ENCODE measurements at places on chromosomes 1 and 21.

DNA sequence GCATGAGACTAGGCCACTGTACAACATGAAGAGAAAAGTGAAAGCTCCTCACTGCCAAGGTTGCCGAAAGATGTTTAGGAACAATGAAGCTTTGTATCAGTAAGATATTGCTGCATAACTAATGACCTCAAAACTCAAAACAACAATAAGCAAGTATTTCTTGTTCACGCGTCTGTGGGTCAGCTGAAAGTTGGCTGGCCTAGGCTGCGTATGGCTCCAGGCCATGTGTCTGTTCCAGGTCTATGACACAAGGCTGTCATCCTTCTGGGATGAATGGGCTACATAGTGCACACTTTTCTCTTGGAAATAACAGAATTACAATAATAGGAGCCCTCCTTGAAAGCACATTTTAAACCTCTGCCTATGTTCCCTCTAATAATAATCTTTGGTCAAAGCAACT, 515.9 kb downstream of the PLPP3 start:
- no peak for ATAC-seq

DNA sequence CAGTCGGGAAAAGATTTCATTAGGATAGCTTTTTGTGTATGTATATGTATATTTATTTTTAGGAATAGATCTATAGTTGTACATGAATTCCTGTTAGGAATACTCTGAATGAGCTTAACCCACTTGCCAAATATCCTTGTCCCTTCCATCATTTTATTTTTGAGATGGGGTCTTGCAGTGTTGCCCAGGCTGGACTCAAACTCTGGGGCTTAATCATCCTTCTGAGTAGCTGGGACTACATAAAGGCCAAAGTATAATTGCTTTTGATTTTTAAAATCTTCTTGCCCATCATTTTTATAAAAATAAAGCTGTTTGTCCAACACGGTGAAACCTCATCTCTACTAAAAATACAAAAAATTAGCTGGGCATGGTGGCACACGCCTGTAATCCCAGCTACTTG, 20.2 kb upstream of the PLEKHM2 start:
- ATAC-seq: no peak

DNA sequence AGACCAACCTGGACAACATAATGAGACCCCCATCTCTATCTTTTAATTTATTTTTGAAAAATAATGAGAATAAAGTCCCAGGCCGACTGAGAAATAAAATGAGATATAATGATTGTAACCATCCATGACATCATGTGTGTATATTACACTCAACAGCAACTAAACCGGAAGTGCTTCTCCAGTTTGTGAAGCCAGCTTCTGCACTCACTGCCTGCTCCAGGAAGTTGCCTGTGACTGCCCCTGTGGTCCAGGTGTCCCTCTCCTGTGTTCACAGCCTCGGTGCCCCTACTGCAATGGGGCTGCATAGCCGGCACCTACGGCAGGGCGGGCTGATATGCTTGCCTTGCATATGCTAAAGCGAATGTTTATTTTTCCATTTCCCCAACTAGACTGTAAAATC, 68.3 kb downstream of the SSBP3 start:
- ATAC-seq: no peak

DNA sequence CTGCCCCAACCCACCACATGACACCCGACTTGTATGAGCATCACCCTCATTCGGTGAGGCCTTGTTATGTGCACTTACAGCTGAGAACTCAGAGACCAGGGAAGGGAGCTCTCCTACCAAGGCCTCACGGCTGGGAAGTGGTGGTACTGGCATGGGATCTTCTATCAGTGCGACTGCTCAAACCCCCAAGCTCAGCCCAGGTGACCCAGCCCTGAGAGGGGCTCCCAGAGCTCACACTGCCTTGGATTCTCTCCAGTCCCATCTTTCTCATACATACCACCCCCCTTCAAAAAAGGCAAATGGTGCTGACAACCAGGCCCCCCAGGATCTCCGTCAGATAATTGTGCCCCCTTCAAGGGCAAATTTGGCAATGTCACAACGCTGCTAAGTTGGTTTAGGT, 777 bp upstream of the PLA2G2F start:
- ATAC-seq: no peak

GRCh38 chr1:36973056-36973455, 61.3 kb downstream of the GRIK3 start:
- no peak for ATAC-seq

GRCh38 chr21:45228171-45228641, 59.5 kb downstream of the POFUT2 start:
- ATAC-seq: peak; percentile 74

- no peak for ATAC-seq
Measured at GRCh38 chr1:218478336-218478735, 133.2 kb downstream of the TGFB2 start.

DNA sequence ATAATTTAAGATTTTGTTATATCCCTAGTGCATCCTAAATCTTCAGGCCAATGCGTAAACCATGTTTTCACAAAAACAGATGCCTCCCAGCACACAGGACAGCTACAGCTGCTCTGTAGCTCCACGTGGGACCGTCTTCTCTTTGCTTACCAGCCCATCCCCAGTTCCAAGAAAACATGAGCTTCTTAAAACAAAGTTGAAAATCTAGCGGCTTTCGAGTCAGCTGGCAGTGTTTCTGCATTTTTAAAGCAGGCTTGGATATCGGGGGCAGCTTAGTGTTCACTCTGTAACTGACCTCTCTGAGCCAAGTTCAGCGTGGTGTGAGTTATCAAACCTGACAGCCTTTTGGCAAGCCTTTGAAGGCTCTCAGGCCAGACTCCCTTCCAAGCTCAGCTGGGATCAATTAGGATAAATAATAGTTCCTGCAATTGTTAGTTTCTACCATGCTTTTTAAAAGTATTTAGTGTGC, 881.5 kb downstream of the LTN1 start:
- peak; percentile 91 for ATAC-seq

DNA sequence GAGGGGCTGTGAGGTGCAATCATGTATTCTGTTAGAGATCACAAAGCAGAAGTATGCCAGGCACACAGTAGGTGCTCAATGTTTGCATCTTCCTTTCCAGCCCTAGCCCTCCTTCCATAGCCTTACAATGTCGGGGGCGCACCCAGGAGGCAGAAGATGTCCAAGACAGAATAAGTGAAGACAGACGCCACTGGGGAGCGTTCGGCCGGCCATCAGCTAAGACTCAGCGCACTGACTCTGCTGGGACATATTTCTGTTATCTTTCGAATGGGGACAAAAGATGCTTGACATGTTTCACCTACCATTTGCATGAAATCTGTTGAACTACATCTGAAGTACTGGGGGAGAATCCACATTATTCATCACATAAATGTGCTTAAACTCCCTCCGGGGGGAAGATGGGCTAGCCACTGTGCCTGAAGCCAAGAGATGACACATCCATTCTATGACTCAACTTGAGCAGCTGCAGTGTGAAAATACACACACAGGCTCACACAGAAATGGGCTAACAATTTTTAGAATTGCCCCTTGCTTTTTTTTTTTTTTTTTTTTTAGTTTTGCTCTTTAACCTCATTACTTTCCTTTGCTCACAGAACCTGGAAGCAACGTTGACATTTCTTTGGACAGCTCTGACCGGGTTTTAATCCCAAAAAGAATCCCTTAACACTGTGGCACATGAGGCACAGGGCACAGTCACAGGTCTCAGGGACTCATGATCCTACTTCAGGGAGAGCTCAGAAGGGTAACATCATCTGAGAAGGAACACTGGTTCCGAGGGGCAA, 7.9 kb downstream of the TIAM1 start:
- ATAC-seq: peak; percentile 82

DNA sequence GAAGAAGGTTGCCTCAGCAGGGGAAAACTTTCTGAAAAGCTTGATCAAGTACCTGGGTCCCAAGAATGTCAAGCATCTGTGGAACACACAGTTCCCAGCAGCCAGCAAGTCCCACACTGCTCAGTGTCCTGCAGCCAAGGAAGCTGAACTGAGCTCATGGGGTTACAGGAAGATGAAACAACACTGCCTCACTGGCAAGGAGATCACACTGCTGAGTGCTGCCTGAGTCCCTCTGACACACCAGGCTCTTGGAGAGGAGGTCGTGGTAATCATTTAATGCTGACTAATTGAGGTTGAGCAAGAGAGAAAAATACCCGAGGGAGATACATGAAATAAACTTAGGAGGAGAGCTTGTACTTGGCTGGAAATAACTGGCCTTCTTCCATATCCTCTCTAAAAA, 75.2 kb downstream of the MPZL1 start:
- peak; percentile 98 for ATAC-seq

DNA sequence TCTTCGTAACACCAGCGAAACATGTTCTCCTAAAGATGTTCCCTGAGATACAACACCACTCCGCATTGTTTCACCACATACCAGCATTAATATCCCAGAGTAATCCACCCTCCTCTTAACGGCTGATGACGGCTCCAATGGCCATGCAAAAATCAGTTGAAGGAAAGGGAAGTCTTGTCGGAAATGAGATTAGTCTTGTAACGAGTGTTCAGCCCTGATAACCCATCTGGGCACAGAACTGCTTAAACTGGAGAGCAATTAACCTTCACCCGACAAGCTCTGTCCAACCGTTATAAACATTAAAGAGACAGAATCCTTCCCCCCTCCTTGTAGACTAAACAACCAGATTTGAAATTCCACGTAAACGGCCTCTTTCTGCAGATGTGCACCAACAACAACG, 21.9 kb downstream of the ERG start:
- peak; percentile 64 for ATAC-seq

DNA sequence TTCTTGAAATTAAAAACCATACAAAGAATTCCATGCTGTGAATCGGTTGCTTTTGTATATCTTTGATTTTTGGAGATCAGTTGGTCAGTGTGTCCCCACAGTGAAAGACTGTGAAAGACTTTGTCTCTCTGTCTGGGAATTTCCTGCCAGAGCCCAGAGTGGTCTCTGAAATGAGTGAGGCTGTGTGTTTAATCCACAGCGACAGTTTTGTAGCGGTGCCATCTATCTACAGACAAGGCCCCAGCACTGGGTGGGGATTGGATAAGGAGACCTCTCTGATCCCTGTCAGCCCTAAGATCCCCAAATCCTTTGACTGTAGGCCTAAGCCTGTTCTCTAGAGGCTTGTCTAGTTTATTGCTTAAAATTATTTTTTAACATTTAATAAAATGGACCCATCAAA, 10.3 kb downstream of the GPR25 start:
- ATAC-seq: no peak

DNA sequence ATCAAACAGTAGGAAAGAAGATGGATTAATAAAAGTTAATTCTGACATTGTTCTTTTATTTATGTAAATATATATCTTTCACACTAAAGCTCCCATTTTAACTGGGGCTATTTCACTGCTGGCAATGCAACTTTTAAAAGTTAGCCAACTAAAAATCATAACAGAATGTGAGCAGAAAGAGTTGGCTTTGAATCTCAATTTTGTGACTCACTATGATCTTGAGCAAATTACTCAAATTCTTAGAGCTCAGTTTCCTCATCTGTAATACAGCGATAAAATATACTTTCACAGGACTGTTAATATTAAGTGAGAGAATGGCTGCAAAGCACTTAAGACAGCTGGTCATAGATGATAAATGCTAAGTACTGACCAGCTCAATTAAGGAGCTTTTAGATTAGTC, 10.8 kb downstream of the EFCAB14 start:
- no peak for ATAC-seq

DNA sequence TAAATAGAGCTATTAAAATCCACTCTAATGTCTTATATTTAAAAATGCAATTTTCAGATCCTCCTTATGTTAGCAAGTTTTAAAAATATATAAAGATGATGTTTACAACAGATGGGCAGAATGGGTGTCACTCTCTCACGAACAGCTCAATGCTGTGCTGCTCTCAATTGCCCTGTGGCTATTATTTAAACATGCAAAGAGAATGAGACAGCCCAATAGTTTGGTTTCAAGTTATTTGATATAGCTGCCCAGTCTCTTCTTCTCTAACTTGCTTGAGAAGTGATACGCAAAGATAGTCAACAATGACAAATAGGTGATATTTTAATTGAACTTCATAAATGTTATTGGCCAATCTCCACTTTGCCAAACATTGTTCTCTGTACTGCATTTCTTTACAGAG, 199.3 kb upstream of the GREM2 start:
- no peak for ATAC-seq

GRCh38 chr1:47584249-47584648, 146.4 kb downstream of the FOXD2 start:
- ATAC-seq: no peak

All from gastroesophageal sphincter (tissue), 4 donors.